Activated T-helper 9 cell treated with anti-CD3 and anti-CD28 coated beads, Interleukin-2, amount 50 U/mL, for 16 hours (primary cell): ENCODE measurements at places on chromosomes 7 and 10.

DNA sequence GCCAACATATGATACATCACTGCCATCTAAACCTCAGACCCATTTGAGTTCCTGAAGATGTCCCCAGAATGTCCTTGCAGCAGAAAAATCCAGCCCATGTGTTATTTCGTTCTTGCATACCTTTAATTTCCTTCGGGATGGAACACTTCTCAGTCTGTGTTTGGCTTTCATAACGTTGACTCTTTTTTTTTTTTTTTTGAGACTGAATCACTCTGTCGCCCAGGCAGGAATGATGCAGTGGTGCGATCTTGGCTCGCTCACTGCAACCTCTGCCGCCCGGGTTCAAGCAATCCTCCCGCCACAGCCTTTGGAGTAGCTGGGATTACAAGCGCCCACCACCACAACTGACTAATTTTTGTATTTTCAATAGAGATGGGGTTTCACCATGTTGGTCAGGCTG lies 148.8 kb upstream of the TNRC18 start:
- DNase-seq, result no peak

DNA sequence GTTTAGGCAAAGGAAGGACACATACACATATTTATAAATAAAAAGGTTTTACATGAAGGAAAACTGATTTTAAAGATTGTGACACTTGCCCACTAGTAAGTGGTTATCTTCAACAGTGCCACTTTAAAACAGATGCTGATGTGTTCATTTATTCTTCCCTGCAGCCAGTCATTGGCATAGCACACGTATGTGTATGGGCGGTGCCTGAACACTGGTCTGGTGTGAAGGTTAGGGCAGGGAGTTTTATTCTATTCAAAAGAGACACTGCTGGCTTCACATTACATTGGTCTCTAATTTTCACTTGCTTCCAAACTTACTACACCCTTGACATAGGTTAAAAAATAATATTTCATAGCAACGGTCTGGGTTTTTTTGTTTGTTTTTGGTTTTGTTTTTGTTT lies 57.9 kb downstream of the NOD1 start:
- DNase-seq, result no peak

GRCh38 chr7:73727952-73728351 lies 8.5 kb upstream of the STX1A start:
- DNase-seq, result no peak

DNA sequence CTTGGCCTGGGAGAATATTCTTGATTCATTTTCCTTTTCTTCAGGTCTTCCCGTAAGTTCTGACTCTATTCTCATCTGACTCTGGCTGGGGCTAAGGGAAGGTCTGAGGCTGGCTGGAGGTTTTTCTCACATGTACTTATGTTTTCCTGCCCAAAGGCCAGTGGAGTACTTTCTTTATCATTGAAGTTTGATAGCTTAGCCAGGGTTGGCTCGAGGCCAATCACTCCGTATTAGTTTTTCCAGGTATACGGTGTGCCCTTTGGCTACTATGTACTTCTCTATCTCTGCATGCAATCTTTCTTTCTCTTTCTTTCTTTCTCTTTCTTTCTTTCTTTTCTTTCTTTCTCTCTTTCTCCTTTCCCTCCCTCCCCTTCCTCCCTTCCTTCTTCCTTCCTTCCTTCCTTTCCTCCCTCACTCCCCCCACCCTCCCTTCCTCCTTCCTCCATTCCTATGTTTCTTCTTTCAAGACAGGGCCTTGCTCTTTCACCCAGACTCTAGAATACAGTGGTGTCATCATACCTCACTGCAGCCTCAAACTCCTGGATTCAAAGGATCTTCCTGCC lies 26.8 kb upstream of the VKORC1L1 start:
- no peak for DNase-seq

DNA sequence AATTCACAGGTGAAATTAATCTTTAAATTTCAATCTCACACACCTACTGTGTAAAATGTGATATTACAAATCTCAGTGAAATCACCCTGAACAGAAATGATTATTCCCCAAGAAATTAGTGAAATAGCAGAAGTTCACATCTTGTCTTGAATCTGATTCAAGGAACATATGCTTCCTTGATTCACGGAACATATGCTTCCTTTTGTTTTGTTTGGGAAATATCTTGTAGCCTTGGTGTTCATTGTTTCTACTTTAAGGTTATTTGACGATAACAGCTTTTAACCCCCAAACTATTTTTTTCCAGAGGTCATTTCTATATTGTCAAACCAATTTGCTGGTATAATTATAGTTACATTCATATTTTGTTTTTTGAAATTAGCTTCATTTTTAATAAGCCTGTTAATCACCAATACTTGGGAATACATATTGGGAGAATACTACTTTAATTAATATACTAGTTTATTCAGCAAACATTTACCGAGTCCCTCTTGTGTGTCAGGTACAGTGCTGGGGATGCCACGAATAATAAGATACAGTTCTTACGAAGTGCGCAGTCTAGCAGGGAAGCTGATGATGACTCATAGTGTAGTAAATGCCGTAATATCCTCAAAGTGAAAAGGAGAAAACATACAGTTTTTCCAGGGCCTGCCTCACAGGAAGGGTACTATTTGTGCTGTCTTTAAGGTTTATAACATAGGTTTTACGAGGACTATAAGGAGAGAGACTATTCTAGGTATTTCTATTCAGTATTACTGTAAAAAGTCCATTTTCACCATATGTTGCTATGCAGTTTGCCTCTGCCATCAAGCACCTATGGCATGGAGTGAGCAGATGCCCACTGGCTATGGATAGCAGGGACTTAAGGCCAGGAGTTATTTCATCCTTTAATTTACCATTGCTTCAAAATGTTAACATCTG lies 32.5 kb downstream of the PRKAR2B start:
- no peak for DNase-seq

DNA sequence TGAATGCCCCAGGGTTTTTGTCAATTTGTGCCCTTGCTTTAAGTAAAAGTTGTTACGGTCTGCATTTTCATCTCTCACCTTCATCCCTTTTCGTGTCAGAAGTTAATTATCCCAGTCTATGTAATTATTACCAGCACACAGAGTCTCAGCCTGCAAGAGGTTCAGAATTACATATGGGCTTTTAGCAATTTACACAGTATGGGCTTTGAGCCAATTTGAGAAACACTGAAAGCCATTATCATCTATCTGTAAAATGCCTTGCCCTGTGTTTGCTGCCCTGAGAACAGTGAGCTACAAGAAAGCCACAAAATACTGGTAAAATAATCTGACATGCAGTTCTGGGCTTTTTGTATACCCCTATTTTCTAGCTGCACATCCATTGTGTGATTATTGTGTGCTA lies 125.6 kb upstream of the STEAP4 start:
- DNase-seq, result no peak

- DNase-seq, result no peak
Measured at GRCh38 chr7:107364787-107365186, 105.1 kb upstream of the GPR22 start.

- DNase-seq, result no peak
Measured at GRCh38 chr10:111249925-111250324, 173.1 kb downstream of the ADRA2A start.

DNA sequence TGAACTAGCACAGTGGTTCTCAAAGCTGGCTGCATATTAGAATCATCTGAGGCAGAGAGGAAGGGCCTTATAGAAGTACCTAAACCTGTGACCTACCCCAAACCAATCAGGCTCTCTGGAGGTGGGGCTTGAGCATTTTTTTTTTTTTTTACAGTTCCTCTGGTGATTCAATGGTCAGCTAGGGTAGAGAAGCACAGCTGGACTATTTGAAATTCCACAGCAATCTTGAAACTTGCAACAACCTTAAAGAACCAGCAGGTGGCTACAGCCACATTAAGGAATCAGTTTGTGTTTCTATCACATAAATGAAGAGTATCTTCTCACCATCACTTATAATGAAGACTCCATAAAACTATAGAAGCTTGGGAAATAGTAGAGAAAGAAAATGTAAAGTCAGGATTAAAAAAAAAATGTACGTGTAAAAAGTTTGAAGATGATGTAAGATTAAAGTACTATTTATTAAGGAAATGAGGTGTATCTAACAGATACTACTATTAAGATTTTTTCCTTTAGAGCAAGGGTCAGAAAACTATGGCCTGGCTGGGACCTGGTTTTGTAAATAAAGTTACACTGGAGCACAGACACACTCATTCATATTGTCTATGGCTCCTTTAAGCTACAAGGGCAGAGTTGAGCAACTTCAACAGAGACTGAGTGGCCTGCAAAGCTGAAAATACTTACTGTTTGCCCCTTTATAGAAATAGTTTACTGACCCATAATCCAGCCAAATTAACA lies 3.8 kb downstream of the RTKN2 start:
- DNase-seq, result no peak

- DNase-seq, result no peak
Measured at GRCh38 chr7:81111358-81111757, 192.5 kb upstream of the SEMA3C start.

- DNase-seq, result no peak
Measured at GRCh38 chr7:81929386-81929785, 159.5 kb upstream of the HGF start.

DNA sequence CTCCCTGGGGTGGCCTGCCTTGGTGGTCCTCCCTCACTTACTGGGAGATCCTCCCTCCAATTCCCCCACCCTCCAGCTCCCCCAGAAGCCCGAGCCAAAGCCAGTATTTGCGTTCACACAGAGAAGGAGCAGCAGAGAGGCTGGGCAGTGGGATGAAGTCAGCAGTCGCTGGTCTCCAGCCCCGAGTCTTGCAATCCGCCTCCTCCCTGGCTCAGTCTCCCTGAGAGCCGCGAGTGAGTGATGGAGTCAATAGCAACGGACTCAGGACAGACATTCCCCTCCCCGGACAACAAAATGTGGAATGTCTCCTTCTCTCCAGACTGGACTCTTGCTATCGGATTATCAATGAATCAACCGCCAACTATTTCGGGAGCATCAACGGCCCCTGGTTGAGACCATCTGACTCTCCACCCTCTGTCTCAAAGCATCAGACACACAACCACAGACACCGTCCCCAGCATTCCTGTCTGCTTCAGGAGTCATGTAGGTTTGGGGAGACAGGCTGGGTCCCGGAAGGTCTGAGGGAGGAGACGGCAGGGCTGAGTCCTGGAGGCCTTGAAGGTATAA lies 178.4 kb downstream of the SH3PXD2A start:
- DNase-seq, result no peak

DNA sequence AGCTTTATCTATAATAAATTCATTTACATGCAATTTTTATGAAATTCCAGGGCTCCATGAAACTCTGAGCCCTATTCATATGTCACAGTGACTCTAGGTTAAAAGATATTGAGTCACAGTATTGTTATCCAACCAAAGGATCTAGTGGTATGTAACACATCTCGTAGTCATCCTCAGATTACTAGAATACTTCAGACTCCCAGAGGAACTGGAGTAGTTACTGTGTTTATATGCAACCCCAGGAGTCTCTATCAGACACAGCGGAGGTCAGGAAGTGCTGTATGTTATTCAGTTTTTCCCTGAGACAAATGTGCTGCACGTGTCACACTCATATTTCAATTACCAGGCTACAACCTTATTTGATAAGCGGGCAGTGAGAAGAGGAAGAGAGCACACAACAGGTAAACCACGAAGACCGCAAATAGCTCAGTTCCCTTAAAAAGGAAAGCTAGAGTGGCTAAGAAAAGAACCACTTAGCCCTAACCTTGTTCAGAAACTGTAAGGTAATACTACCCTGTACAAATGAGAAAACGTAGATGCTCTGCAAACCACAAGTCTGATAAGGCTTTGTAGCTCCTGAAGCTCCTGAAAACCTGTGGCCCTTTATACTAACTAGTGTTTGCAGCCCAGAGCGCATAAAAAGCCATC lies 114.0 kb upstream of the CNTNAP2 start:
- no peak for DNase-seq

GRCh38 chr10:18214691-18215563 lies 74.7 kb downstream of the CACNB2 start:
- no peak for DNase-seq

DNA sequence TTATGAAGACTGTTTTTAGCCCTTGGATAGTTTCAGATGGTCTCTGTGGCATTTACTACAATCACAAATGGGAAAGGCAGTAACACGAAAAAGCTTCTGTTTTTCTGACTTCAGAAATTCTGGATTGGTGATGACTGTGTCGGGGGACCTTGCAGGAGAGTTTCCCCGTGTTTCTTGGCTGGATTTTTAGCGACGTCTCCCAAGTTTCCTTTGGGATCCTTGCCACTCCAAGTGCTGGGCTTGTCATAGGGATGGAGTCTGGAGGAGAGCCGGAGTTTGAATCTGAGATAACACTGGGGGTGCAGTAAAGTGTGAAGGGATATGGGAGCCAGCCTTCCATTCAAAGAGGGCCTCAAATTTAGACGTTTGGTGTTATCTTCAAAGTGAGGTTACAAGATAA lies 179.0 kb downstream of the SNX10 start:
- no peak for DNase-seq

DNA sequence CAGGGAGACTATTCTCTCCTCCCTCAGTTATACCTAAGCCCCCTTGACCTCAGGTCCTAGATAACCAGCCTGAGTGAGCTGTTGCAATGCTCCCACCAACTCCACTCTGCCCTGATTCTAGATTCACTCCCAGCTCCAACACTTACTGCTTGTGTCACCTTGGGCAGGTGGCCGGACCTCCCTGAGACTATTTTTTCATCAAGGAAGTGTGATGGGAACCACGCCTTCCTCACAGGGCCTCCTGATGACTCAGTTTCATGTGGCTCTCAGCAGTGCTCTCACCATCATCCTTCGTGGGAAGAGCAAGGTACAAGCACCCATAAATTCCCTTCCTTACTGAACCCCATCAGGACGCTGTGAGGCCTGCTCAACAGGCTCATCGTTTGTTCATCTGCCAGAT lies 925.8 kb upstream of the ZNF722 start:
- no peak for DNase-seq

DNA sequence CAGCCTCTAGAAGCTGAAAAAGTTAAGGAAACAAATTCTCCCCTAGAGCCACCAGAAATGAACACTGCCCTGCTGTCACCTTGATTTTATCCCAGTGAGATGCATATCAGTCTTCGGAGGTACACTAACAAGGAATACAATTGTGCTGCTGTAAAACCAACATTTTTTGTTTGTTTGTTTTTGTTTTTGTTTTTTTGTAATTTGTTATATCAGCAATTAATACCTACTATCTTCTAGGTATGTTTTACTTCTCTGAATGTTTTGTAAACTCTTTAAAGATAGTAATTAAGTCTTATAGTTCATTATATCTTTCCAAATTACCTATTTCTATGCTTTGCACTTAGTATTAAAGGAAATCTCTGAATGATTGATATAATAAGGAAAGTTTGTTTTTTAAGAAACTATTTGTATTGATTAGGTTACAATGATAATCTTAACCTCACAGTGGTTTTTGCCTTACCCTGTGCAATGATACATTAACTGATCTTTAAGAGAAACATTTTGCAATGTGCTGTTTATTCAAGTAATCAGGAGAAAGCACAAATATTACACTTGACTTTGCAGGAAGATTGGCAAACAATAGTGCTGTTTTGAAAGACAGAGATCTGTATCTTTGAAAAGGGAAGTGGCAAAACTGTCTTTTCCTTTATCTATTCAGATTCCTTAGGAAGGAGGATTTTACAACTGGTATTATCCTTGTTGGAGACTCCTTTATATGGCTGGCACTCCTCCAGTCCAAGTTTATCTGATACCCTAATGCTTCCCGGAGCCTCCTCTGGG lies 11.3 kb upstream of the HGF start:
- DNase-seq, result no peak

GRCh38 chr10:101670635-101671034 lies 24.3 kb downstream of the FBXW4 start:
- DNase-seq, result no peak
